ENCODE measurements at places on chromosomes 2 and 18. TPM values are rescaled to one million over a fixed set of nuclear protein-coding genes. Genes with fewer than 3 reads are reported as not detected.

Gene OSR1
- 5.4 TPM for total RNA-seq

DNA sequence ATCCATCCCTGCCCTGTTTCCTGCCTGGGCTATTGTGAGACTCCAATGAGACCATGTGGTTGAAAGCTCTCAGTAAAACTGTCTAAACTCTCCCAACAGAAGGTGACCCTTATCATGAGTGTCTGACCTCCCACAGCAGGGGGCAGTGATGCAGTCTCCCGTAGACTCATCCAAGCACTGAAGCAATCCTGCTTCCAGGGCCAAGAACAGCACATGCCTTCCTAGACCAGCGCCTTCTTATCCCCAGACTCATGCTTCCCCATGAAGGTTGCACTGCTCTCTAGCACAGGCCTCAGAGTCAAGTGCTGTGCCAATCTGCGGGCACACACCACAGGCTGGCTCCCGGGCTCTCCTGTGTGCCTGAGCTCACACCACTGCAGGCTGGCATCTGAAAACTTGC lies 112.3 kb downstream of the TNS1 start:
- H3K4me1 ChIP-seq = peaks cover 7% of the 10 kb centered on the region
- H3K36me3 ChIP-seq = peaks cover 34% of the 10 kb centered on the region
- peak overlapping the region; percentile 63 for H3K27ac ChIP-seq
- peaks cover 5% of the 10 kb centered on the region for H3K27me3 ChIP-seq

Gene RNASEH1
- 38.4 TPM for total RNA-seq

- no peaks in the 10 kb centered on the region for H3K36me3 ChIP-seq
- H3K4me1 ChIP-seq = no peaks in the 10 kb centered on the region
- H3K27ac ChIP-seq = no peak overlapping the region
- H3K27me3 ChIP-seq = peaks cover 7% of the 10 kb centered on the region
- no peak overlapping the region for H3K4me3 ChIP-seq
Observed at GRCh38 chr2:1886405-1886992, 142.2 kb upstream of the PXDN start.

- no peak for DNase-seq
- H3K27ac ChIP-seq = no peak overlapping the region
- H3K27me3 ChIP-seq = no peaks in the 10 kb centered on the region
- H3K4me1 ChIP-seq = no peaks in the 10 kb centered on the region
Observed at GRCh38 chr2:6838673-6839319, 26.9 kb downstream of the CMPK2 start.

Gene PLCL1
- not detected for total RNA-seq

DNA sequence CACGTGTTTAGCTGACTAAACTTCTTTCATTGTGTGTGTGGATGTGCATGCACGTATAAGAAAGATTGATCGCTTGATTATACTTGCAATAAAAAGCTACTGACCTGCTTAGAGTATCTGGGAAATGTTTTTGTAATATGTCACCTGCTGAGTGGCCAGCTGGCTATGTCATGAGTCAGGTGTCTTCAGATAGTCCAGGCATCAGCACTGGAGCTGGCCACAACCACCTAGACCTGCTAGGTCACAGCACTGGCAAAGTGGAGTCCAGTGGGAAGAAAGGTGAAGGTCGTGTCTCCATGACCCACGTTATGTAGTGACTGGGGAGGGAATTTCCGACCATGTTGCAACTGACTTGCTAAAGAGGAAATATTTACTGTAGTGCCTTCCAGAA lies 147.0 kb downstream of the ESCO1 start:
- peaks cover 4% of the 10 kb centered on the region for H3K27me3 ChIP-seq
- H3K4me1 ChIP-seq = peaks cover 54% of the 10 kb centered on the region
- H3K4me3 ChIP-seq = no peak overlapping the region
- no peaks in the 10 kb centered on the region for H3K36me3 ChIP-seq
- H3K27ac ChIP-seq = no peak overlapping the region
- DNase-seq = peak; percentile 27

Gene STK36
- total RNA-seq = 22.2 TPM

Gene DNAJC5G
- not detected for total RNA-seq

Gene UGGT1
- total RNA-seq = 64.7 TPM

Gene GDF7
- total RNA-seq = not detected

DNA sequence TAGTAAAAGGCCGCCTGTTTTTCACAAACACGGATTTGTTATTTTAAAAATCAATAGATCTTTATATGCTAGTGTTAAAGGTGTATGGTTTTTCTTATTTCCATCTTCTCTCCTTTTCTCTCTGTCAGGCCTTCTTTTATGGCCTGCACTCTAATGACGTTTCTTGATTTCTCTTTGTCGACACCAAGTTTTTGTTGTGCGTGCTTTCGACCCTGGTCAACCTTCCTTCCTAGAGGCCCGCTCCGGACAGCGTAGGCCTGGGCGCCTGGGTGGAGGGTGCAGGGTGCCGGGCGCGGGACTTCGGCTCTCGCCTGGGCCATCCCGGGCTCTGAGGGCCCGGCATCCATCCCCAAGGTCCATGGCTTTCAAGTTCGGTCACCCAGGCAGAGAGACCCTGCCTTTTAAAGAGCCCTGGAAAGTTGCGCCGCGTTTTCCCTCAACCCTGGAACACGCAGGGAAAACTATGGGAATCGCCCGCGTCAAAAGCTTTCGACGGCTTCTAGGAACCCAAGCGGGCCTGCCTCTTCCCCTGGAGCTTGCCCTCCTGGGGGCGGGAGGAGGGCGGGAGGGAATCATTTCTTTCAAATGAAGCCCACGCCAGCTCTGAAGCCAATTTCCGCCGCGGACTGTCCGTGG lies 4.1 kb upstream of the SATB2 start:
- H3K4me3 ChIP-seq = peak overlapping the region; percentile 90
- H3K27me3 ChIP-seq = peaks cover 28% of the 10 kb centered on the region
- H3K4me1 ChIP-seq = peaks cover 28% of the 10 kb centered on the region
- DNase-seq = no peak
- H3K27ac ChIP-seq = peak overlapping the region; percentile 89
- H3K36me3 ChIP-seq = peaks cover 5% of the 10 kb centered on the region

GRCh38 chr2:217990791-217991465 lies 11.9 kb downstream of the TNS1 start:
- no peak for DNase-seq
- H3K36me3 ChIP-seq = peaks cover 20% of the 10 kb centered on the region
- peaks cover 5% of the 10 kb centered on the region for H3K27me3 ChIP-seq
- no peak overlapping the region for H3K4me3 ChIP-seq

Gene CD8B
- not detected for total RNA-seq

- no peak overlapping the region for H3K4me3 ChIP-seq
- H3K27ac ChIP-seq = peak overlapping the region; percentile 41
- peak; percentile 6 for DNase-seq
Observed at GRCh38 chr2:182946958-182947369, 80.5 kb upstream of the FRZB start.

- H3K27ac ChIP-seq = peak overlapping the region; percentile 72
- H3K4me1 ChIP-seq = peaks cover 36% of the 10 kb centered on the region
- H3K36me3 ChIP-seq = peaks cover 10% of the 10 kb centered on the region
- peaks cover 12% of the 10 kb centered on the region for H3K27me3 ChIP-seq
- no peak for DNase-seq
Observed at GRCh38 chr2:234308813-234309195, 188.1 kb downstream of the ARL4C start.

Gene IL36G
- total RNA-seq = not detected

DNA sequence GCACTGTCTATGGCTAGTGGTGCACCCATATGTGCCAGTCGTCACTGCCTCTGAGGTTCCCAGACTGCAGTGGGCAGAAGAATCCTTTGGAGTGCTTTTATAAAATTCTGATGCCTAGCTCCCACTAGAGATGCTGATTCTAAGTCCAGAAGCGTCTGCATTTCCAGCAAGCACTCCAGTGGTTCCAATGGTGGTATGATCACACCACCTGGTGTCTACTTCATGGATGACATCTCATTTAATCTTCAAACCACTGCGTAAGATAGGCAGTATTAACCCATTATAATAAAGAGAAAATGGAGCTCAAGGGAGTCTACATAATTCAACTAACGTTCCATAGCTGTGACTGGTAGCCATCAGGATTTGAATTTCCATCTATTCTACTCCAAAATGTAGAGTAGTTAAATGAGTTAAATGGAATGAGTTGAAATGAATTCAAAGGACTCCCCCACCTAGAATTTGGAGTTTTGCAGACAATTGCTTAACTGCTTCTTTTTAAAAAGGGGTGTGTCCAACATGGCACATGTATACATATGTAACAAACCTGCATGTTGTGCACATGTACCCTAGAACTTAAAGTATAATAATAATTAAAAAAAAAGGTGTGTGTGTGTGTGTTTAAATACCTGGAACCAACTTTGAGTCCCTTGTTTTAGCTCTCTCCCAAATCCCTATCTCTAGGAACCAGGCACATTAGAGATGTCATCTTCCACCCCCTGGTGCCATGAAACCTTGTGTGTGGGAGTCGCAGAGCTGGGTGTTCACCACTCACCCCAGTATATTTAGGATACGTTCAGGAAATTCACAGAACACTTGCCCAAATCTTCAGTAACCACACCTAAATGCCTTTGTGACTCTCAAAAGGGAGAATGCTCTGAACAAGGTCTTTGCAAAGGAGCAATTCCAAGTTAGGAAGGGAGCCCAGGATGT lies 14.1 kb downstream of the LAMA3 start:
- no peaks in the 10 kb centered on the region for H3K4me1 ChIP-seq
- peaks cover 26% of the 10 kb centered on the region for H3K27me3 ChIP-seq
- no peak overlapping the region for H3K27ac ChIP-seq
- H3K36me3 ChIP-seq = peaks cover 4% of the 10 kb centered on the region
- H3K4me3 ChIP-seq = no peak overlapping the region

DNA sequence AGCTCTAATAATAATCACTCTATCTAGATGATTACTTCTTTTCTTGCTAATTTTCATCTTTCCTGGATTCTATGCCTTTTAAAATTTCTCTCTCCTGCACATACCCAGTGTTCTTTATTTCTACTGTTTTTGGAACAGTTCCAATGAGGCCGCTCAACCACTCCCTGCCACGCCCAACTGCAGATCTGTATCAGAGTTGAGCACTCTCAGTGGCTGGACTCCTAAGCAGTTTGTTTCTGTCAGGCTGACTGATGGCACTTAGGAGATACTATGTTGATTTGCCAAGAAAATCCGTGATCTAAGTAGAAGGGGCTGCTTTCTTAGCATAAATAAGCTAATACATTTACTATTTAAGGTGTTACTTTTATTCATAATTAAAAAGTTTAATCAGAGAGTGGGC lies 192.8 kb downstream of the ARHGAP15 start:
- no peak for DNase-seq
- H3K4me1 ChIP-seq = no peaks in the 10 kb centered on the region
- H3K27ac ChIP-seq = no peak overlapping the region
- no peaks in the 10 kb centered on the region for H3K36me3 ChIP-seq
- H3K27me3 ChIP-seq = no peaks in the 10 kb centered on the region

- H3K27ac ChIP-seq = no peak overlapping the region
- H3K4me3 ChIP-seq = no peak overlapping the region
- DNase-seq = no peak
- H3K4me1 ChIP-seq = peaks cover 19% of the 10 kb centered on the region
- H3K27me3 ChIP-seq = no peaks in the 10 kb centered on the region
- no peaks in the 10 kb centered on the region for H3K36me3 ChIP-seq
Observed at GRCh38 chr18:3328532-3328931, 66.6 kb downstream of the MYL12B start.

Gene DAW1
- 0.17 TPM for total RNA-seq

Gene UGT1A5
- total RNA-seq = not detected

DNA sequence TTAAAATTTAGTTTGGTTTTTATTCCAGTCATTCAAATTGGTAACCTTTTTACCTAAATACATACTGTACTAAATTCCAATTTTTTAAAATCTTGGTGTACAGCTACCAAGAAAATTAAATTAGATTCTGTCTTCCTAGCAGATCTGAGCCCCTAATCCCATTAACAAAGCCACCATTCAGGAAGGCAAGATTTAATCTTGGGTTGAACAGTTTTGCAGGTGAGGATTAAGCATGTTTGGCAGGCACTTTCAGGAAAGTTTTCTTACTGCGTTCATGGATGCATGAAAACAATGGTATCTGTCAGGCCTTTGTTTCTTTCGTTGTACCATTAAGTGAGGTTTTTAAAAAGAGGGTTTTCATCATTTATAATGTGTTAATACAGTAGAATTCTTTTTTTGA lies 32.8 kb downstream of the ITPRID2 start:
- peaks cover 2% of the 10 kb centered on the region for H3K27me3 ChIP-seq
- H3K36me3 ChIP-seq = peaks cover 43% of the 10 kb centered on the region
- peaks cover 14% of the 10 kb centered on the region for H3K4me1 ChIP-seq
- H3K27ac ChIP-seq = peak overlapping the region; percentile 5
- DNase-seq = no peak

- H3K4me1 ChIP-seq = peaks cover 27% of the 10 kb centered on the region
- peak overlapping the region; percentile 67 for H3K27ac ChIP-seq
- H3K36me3 ChIP-seq = peaks cover 10% of the 10 kb centered on the region
Observed at GRCh38 chr2:158600155-158600802, 143.5 kb downstream of the PKP4 start.

DNA sequence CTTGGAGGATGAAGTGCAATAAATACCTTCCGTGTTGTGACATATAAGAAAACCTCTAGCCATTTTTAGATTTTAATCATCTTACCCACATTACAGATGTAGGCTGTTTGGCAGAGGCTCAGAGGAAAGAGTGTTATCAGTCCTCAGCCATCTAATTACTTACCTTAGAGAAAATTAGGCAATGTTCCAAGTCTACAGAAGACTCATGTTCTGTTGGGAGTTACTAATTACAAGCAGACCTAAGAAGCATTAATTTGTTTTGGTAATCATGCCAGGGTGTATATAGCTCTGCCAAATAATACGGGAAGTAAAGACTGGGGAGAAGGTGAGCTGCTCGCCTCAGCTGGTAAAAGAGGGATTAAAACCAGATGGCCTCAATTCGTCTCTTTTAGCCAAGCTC lies 125.8 kb upstream of the PGAP1 start:
- H3K27me3 ChIP-seq = 0 out of 2 replicates have a peak, but pooled peaks cover 3% of the 10 kb centered on the region
- H3K36me3 ChIP-seq = peaks cover 12% of the 10 kb centered on the region
- H3K4me1 ChIP-seq = peaks cover 5% of the 10 kb centered on the region
- H3K27ac ChIP-seq = no peak overlapping the region

DNA sequence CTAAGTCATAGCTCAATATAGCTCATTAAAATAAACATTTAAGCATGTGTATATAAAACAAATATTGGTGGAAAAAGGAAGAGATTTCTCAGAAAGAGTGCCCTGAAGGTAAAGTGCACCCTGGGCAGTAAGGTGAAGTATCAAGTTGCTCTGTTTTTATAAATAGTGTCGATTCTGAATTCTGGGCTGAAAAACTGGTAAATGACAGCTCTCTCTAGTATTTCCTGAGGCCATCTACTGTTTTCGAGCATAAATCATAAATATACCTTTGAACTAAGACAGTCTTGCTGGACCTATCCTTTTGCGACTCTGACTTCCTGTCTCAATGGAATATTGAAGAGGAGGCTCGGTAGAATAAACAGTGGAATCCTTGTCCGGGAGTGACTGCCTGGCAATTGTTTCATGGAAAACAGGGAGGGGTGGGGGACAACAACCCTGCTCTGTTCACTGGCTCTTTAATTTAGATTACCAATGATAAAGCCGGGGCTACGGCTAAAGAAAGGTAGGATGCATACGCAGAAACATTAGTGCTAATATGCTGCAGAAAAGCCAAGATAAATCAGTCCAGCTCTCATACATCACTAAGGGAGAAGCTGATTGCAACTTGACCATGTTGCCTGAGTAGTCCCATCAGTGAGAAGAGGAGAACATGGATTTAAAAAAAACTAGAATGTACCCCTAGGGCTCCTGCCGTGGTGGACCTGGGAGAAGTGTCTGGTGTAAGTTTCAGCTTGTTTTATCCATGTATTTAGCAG lies 124.1 kb downstream of the RAPGEF4 start:
- peak overlapping the region; percentile 7 for H3K27ac ChIP-seq
- no peak for DNase-seq
- peak overlapping the region; percentile 80 for H3K4me3 ChIP-seq

Gene ANKRD30BL
- total RNA-seq = not detected

- H3K27ac ChIP-seq = no peak overlapping the region
- no peaks in the 10 kb centered on the region for H3K27me3 ChIP-seq
- H3K4me1 ChIP-seq = no peaks in the 10 kb centered on the region
- no peak for DNase-seq
Observed at GRCh38 chr2:32783469-32783868, 155.6 kb downstream of the TTC27 start.

GRCh38 chr18:3450799-3451182 lies 819 bp downstream of the TGIF1 start:
- peak overlapping the region; percentile 99 for H3K27ac ChIP-seq
- H3K36me3 ChIP-seq = peaks cover 14% of the 10 kb centered on the region
- DNase-seq = no peak
- H3K4me3 ChIP-seq = peak overlapping the region; percentile 94
